Chondrocyte (in vitro differentiated cells): ENCODE measurements at places on chromosomes 4 and X.

GRCh38 chr4:184416913-184417734, 57.2 kb downstream of the IRF2 start:
- no peak for DNase-seq
- H3K4me1 ChIP-seq: peaks cover 12% of the 10 kb centered on the region
- peaks cover 14% of the 10 kb centered on the region for H3K36me3 ChIP-seq
- H3K27ac ChIP-seq: peak overlapping the region; percentile 79
- no peaks in the 10 kb centered on the region for H3K27me3 ChIP-seq

DNA sequence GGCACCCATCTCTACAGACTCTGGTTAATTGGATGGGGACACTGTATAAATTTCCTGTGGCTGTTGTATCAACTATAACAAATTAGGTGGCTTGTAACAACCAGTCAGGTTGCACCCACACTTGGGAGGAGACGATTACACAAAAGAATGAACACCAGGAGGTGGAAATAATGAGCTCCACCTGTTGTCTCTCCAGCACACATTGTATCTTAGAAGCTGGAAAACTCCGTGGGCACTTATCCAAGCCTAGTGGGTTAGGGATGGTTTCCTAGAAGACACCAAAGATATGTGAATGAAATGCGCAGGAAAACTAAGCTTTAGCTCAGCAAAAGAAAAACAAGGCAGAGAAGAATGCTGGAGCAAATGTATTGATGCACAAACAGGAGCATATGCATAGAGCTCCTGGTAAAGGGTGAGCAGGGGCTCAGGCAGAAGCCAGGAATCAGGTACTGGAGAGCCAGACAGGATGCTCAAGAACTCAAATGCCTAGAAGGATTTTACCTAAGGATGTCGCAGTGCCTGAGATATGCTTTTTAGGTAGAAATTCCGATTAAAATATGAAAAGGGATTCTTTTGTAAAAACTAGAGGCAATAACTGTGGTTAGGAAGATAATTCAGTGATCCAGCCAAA, 111.7 kb downstream of the GALNTL6 start:
- no peak overlapping the region for H3K27ac ChIP-seq
- H3K4me3 ChIP-seq: no peak overlapping the region
- peaks cover 3% of the 10 kb centered on the region for H3K27me3 ChIP-seq
- H3K36me3 ChIP-seq: no peaks in the 10 kb centered on the region
- peaks cover 5% of the 10 kb centered on the region for H3K4me1 ChIP-seq

GRCh38 chrX:132831336-132831973, 127.0 kb downstream of the HS6ST2 start:
- DNase-seq: no peak
- H3K36me3 ChIP-seq: no peaks in the 10 kb centered on the region
- no peak overlapping the region for H3K4me3 ChIP-seq
- H3K27me3 ChIP-seq: no peaks in the 10 kb centered on the region
- H3K27ac ChIP-seq: no peak overlapping the region

- no peak for DNase-seq
- H3K4me1 ChIP-seq: no peaks in the 10 kb centered on the region
- no peak overlapping the region for H3K4me3 ChIP-seq
- no peak overlapping the region for H3K27ac ChIP-seq
- H3K27me3 ChIP-seq: peaks cover 3% of the 10 kb centered on the region
Observed at GRCh38 chr4:100649417-100649816, 131.6 kb upstream of the EMCN start.

- H3K4me3 ChIP-seq: no peak overlapping the region
- H3K27ac ChIP-seq: no peak overlapping the region
- H3K4me1 ChIP-seq: peaks cover 3% of the 10 kb centered on the region
- DNase-seq: no peak
- H3K27me3 ChIP-seq: no peaks in the 10 kb centered on the region
Observed at GRCh38 chr4:126558596-126558995, 1074.2 kb upstream of the INTU start.

GRCh38 chrX:107204068-107204605, 2.1 kb downstream of the NUP62CL start:
- peaks cover 10% of the 10 kb centered on the region for H3K4me1 ChIP-seq
- H3K36me3 ChIP-seq: no peaks in the 10 kb centered on the region

DNA sequence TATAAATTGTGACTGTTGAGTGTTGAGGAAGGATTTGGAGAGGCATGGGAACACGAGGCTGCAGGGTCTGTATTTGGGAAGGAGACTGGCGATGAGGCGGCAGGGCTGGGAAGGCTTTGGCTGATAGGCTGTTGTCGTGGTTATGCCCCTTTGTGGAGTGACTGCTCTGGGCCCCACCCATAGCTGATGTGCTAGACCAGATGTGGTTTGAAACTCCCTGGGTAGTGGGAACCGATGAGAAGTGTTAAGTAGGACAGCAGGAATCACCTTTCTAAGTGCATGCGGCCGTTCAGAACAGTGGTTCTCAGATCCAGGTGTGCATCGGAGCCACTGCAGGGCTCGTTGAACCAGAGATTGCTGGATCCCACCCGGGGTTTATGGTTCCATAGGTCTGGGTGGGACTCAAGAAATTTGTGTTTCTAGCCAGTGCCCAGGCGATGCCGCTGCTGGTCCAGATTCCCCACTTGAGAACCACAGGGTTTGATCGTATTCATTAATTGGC, 42.3 kb downstream of the TBC1D14 start:
- DNase-seq: no peak
- peaks cover 20% of the 10 kb centered on the region for H3K4me1 ChIP-seq
- H3K27me3 ChIP-seq: no peaks in the 10 kb centered on the region
- peaks cover 2% of the 10 kb centered on the region for H3K36me3 ChIP-seq

- no peak for DNase-seq
- no peaks in the 10 kb centered on the region for H3K4me1 ChIP-seq
- H3K36me3 ChIP-seq: peaks cover 2% of the 10 kb centered on the region
- no peaks in the 10 kb centered on the region for H3K27me3 ChIP-seq
Observed at GRCh38 chr4:78460368-78460767, 91.2 kb upstream of the ANXA3 start.

- no peak for DNase-seq
- peaks cover 2% of the 10 kb centered on the region for H3K27me3 ChIP-seq
- peaks cover 8% of the 10 kb centered on the region for H3K4me1 ChIP-seq
- H3K4me3 ChIP-seq: no peak overlapping the region
- H3K36me3 ChIP-seq: no peaks in the 10 kb centered on the region
Observed at GRCh38 chrX:17812763-17813162, 48.3 kb downstream of the RAI2 start.

GRCh38 chr4:85955620-85956292, 404.1 kb downstream of the MAPK10 start:
- H3K27me3 ChIP-seq: no peaks in the 10 kb centered on the region
- no peak for DNase-seq
- peaks cover 66% of the 10 kb centered on the region for H3K4me1 ChIP-seq
- H3K36me3 ChIP-seq: peaks cover 3% of the 10 kb centered on the region

- no peaks in the 10 kb centered on the region for H3K4me1 ChIP-seq
- no peaks in the 10 kb centered on the region for H3K36me3 ChIP-seq
- H3K27me3 ChIP-seq: no peaks in the 10 kb centered on the region
- no peak overlapping the region for H3K4me3 ChIP-seq
Observed at GRCh38 chr4:9812501-9813340, 31.3 kb downstream of the DRD5 start.

DNA sequence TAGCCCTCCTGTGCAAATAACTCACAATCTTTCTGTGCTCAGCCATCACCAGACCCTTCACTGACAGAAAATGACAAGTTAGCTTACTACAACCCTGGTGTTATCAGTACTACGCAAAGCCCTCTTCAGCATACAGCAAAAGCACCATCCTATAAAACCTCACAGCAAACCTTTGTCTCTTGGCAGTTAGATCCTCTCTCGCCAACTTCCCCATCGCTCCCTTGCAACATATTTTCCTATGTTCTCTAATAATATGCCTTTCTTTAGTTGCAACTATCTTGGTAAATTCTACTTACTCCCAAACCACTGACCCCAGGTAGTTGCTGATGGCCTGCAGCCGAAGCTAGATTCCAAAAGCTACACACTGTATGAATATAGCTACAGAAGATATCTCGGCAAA, 856.9 kb upstream of the FRG1 start:
- DNase-seq: no peak
- no peak overlapping the region for H3K4me3 ChIP-seq
- no peaks in the 10 kb centered on the region for H3K27me3 ChIP-seq
- peaks cover 6% of the 10 kb centered on the region for H3K4me1 ChIP-seq
- no peak overlapping the region for H3K27ac ChIP-seq
- no peaks in the 10 kb centered on the region for H3K36me3 ChIP-seq

DNA sequence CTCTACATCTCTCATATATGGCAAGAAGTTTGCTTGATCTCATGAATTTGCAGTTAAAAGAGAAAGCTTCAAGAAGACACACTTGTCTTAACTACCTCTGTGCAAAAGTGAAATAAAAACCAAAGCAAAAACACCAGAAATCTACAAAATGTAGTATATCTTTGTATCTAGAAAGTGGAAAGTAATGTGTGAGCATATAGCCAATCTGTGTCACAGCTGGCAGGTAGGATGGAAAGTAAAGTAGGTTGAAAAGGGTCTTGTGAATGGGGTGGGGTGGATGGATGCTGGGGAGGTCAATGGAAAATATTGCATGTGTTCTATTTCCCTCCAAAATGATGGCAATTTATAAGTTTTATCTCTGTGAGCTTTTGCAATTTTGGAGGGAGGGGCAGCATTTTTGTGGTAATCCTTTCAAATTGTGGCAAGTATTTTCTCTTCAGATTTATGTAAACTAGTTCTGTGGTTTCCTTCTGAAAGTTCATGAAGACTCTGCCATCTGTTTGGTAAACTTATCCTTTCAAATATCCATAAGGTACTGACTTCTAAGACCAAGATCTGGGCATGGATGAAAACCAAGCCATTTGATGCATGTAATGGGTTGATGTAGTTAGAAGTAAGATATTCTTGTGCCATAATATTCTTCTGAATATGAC, 215.9 kb upstream of the GIMD1 start:
- DNase-seq: no peak
- H3K36me3 ChIP-seq: no peaks in the 10 kb centered on the region
- H3K4me3 ChIP-seq: no peak overlapping the region
- peak overlapping the region; percentile 9 for H3K27ac ChIP-seq
- H3K4me1 ChIP-seq: peaks cover 55% of the 10 kb centered on the region

- peaks cover 13% of the 10 kb centered on the region for H3K4me1 ChIP-seq
- H3K27me3 ChIP-seq: no peaks in the 10 kb centered on the region
- no peak overlapping the region for H3K4me3 ChIP-seq
- H3K36me3 ChIP-seq: no peaks in the 10 kb centered on the region
Observed at GRCh38 chr4:123776267-123776666, 379.7 kb downstream of the SPRY1 start.

GRCh38 chr4:30945586-30945985, 225.4 kb downstream of the PCDH7 start:
- H3K4me1 ChIP-seq: peaks cover 35% of the 10 kb centered on the region
- H3K4me3 ChIP-seq: peak overlapping the region; percentile 14
- H3K36me3 ChIP-seq: no peaks in the 10 kb centered on the region
- no peak for DNase-seq
- H3K27me3 ChIP-seq: no peaks in the 10 kb centered on the region

GRCh38 chrX:14694611-14695010, 165.3 kb downstream of the GLRA2 start:
- no peak overlapping the region for H3K4me3 ChIP-seq
- no peaks in the 10 kb centered on the region for H3K27me3 ChIP-seq
- DNase-seq: no peak
- H3K27ac ChIP-seq: no peak overlapping the region
- no peaks in the 10 kb centered on the region for H3K4me1 ChIP-seq
- H3K36me3 ChIP-seq: no peaks in the 10 kb centered on the region

GRCh38 chr4:141133146-141133998, at the start of gene RNF150:
RNF150 (minus strand) TSS chr4:141133469.
- peaks cover 38% of the 10 kb centered on the region for H3K4me1 ChIP-seq
- peak within 1 kb of the TSS; percentile 96 for H3K4me3 ChIP-seq
- H3K27ac ChIP-seq: peak within 1 kb of the TSS; percentile 95
- peak; percentile 89 for DNase-seq
- H3K36me3 ChIP-seq: no peaks in the 10 kb centered on the region

- no peak overlapping the region for H3K27ac ChIP-seq
- H3K4me3 ChIP-seq: no peak overlapping the region
- peaks cover 9% of the 10 kb centered on the region for H3K4me1 ChIP-seq
- no peaks in the 10 kb centered on the region for H3K27me3 ChIP-seq
Observed at GRCh38 chr4:38734911-38735310, 47.9 kb downstream of the TLR10 start.

- H3K36me3 ChIP-seq: no peaks in the 10 kb centered on the region
- no peaks in the 10 kb centered on the region for H3K4me1 ChIP-seq
- H3K27ac ChIP-seq: no peak overlapping the region
- H3K27me3 ChIP-seq: no peaks in the 10 kb centered on the region
- no peak for DNase-seq
Observed at GRCh38 chr4:144685911-144686310, 40.0 kb downstream of the HHIP start.

DNA sequence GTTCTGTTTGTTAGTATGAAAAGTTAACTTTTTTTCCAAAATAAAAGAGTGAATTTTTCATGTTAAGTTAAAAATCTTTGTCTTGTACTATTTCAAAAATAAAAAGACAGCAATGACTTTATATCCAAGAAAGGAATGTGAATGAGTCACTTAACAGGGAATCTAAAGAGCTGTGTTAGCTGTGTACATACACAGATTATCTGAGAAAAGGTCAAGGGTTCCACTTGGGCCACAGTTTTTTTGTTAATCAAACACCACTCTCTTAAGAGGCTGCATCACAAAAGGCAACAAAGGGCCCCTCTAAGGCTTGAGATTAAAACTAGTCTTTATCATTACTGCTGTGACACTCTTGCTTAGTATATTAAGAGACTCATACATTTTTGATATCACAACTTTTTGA, 82.1 kb downstream of the FIP1L1 start:
- H3K4me1 ChIP-seq: peaks cover 16% of the 10 kb centered on the region
- peaks cover 22% of the 10 kb centered on the region for H3K36me3 ChIP-seq
- no peak for DNase-seq
- no peaks in the 10 kb centered on the region for H3K27me3 ChIP-seq
- no peak overlapping the region for H3K4me3 ChIP-seq
- H3K27ac ChIP-seq: peak overlapping the region; percentile 51

DNA sequence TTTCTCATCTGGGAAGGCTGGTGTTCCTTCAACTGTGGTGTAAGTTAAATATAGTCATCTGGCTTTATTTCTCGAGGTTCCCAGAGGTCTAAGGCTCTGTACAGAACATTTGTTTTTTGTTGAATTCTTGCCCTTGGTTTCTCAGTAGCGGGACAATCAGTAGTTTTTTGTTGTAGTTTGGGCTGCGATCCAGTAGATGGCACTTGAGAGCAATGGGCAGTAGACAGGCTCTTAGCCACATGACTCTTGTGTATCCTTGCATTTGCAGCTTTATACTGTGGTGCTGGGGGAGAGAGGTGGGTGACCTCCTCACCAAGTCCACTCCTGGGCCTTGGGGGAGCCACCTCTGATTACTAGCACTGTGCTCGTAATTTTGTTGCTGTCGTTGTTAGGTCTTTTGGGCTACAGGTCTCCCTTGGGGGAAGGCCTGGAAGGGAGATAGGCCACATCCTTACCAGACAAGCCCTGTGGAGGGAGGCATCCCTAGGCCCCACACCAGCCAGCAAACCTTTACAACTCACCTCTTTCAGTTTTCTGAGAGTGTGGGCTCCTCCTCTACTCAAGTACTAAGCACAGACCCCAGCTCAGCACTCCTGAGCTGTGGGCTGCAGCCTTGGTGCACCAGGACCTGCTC, 8.1 kb downstream of the ETDB start:
- H3K4me3 ChIP-seq: no peak overlapping the region
- H3K4me1 ChIP-seq: no peaks in the 10 kb centered on the region
- no peak overlapping the region for H3K27ac ChIP-seq
- H3K27me3 ChIP-seq: peaks cover 10% of the 10 kb centered on the region
